Activated CD8-positive, alpha-beta memory T cell treated with anti-CD3 and anti-CD28 coated beads, Interleukin-2, amount 10 ng/mL, durations not matched to agents 7 days and 5 days (primary cell): ENCODE measurements at places on chromosomes 16 and 17.

DNA sequence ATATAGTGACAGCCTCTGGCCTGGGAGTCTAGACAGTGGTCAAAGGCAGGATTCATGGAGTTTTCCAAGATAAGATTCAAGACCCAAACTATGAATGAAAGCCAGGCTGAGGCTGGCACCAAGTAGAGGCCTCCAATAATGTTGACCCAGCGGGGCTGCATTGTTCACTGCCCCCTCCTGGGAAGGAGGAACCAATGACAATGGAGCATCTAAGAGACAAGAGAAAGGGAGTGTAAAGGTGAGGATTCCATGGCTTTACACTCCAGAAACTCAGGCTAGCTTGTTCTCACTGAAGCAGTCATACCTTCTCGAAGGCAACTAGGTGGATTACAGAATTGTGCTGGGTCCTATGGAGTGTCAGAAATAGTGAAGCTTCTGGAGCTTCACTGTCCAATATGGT lies 380.3 kb downstream of the WWOX start:
- no peak for DNase-seq

GRCh38 chr17:76870377-76870714 lies 2.1 kb downstream of the MGAT5B start:
- no peak for DNase-seq

DNA sequence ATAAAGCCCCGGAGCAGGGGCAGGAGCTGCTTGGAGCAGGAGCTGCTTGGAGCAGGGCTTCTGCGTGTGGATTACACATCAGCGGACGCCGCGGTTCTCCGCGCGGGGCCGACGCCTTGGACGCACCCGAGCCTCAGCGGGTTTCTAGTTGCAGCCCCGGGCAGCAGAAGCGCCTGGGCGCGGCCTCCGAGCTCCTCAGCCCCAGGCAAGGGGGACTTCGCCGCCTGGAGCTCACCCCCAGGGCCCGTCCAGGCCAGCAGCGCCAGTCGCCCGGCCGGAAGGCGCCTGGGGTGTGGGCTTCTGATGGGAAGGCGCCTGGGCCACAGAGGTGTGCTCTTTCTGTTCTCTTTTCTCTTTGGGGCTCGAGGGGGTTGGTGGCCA lies 6.3 kb downstream of the FOXF1 start:
- DNase-seq: no peak

GRCh38 chr17:79082311-79083190 lies 7.9 kb downstream of the ENGASE start:
- peak; percentile 52 for DNase-seq

GRCh38 chr17:47009759-47010594 lies 30.9 kb upstream of the RPRML start:
- no peak for DNase-seq
